ENCODE measurements at places on chromosomes 13 and 19.

GRCh38 chr19:17391371-17392151, 2.4 kb downstream of the CCDC194 start:
- DNase-seq: no peak

GRCh38 chr13:40611004-40611403, 55.4 kb downstream of the FOXO1 start:
- no peak for DNase-seq

DNA sequence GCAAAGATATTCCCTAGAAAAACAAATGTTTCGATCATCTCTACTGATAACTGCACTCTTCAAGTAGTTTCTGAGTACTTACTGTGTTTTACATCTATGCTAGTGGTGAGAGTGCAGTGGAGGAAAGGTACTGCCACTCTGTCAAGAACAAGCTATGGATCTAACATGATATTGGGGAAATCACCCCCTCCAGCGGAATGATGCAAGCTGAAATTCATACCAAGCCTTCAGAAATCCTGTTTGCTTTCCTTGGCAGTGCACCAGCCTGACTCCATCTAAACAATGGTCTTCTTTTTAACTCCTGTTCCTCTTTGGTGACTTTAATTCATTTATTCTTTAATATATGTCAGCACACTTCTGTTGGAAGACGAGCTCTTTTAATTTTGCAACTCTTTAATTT, 238.0 kb downstream of the PCDH9 start:
- DNase-seq: no peak

GRCh38 chr13:94419304-94419924, 60.1 kb downstream of the DCT start:
- no peak for DNase-seq

DNA sequence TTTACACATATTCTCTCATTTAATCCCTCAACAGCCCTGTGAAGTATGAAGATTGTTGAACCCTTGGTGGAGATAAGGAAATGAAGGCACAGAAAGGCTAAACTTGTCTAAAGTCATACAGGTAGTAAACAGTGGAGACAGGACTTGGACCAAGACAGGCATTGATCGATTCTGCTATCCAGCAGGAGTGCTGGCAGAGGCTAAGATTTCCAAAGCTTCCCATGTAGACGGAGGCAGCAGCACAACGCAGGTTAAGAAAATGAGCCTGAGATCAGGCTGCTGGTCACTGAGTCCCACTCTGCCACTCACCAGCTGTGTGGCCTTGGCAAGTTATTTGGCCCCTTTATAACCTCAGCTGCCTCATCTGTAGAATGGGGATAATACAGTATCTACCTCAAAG, 85.4 kb upstream of the SLC15A1 start:
- DNase-seq: no peak

- no peak for DNase-seq
Measured at GRCh38 chr19:35130761-35131720, 3.8 kb downstream of the LGI4 start.

DNA sequence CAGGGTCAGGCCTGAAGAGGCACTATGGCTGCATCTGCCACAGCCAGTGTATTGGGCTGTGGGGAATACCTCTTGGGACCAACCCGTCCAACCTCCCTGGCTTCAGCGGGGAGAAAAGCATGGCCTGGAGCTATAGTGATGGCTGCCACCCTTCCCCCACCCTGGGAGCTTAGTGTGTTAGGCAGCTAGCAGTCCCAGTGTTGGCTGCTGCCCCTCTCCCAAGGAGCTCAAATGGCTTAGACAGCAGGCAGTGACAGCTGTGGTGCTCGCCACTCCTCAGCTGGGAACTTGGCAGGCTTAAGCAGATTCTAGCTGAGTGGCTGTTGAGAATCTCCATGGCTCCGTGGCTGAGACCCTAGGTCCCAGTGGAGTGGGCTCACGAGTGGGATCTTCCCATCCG, 19.7 kb downstream of the ACOD1 start:
- no peak for DNase-seq

- no peak for DNase-seq
Measured at GRCh38 chr13:90448466-90449037, 898.9 kb upstream of the MIR17HG start.

- no peak for DNase-seq
Measured at GRCh38 chr13:32829269-32829668, 187.0 kb upstream of the KL start.

DNA sequence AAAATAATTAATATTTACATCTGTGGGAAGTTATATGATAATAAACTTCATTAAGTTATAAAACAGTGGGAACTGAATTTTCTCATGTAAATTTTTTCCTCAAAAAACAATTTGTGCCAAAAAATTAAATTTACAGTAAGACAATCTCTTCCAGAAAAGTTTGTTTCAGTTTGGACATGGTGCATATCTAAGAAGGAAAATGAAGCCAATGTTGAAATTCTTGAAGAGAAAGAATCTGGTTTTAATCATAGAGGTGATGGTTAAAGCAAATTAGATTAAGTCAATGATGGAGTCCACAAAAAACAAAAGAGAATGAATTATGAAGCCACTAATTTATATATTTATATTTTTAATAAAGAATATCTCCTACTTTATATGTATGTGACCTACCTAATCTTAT, 457.2 kb upstream of the SLITRK1 start:
- DNase-seq: no peak

GRCh38 chr19:48147597-48148175, 22.5 kb downstream of the LIG1 start:
- peak; percentile 62 for DNase-seq

DNA sequence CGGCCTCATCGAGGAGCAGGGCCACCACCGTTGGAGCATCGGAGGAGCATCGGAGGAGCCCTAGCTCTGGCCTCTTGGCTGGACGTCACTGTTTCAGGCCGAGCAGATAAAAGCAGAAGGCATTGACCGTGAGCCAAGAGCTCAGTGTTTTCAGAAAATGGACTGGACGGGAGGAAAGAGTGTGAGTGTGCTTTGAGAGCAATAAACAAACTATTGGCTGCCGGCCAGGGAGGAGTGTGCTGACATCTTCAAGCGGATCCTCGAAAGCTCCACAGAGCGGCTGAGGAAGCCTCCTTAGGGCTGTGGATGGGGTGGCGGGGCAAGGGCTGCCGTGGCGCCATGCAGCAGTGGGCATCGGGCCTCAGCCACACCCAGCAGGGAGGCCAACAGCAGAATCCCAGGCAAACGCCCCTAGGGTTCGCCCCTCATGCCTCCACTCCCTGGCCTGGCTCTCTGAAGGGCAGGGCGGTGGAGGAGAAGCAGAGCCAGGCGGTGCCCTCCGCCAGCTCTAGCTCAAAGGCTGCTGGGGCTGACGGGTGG, 41.8 kb downstream of the IRS2 start:
- DNase-seq: no peak

DNA sequence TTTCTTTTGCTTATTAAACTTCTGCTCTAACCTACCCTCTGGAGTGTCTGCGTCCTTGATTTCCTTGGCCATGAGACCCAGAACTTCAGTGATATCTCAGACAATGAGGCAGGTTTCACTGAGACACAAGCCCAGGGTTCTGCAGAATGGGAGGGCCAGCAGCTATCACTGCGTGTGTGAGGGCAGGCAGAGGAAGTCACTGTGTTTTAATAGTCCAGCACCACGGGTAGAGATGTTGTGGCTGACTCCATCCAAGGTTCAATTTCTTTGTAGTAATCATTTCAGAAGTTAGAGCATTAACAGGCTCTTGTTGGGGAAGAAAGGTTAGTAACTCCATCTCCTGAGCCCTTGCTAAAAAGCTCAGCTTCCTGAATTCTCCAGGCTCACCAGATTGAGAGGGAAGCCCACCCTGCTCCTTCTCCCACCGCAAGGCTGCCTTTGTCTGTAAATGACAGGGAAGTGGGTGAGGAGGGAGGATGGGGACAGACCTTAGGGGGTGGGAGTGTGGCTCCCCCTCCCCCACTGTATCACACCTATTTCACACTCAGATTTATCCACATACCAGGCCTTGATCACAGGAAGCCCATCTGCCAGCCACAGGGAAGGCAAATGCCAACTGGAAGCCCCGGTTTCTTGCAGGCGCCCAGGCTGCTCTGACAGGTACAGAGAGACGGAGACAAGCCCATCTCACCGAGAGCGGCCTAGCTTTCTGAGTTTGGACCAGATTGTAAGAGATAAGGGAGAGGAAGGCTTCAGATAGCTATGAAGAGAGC, 2.1 kb downstream of the C19orf12 start:
- no peak for DNase-seq

DNA sequence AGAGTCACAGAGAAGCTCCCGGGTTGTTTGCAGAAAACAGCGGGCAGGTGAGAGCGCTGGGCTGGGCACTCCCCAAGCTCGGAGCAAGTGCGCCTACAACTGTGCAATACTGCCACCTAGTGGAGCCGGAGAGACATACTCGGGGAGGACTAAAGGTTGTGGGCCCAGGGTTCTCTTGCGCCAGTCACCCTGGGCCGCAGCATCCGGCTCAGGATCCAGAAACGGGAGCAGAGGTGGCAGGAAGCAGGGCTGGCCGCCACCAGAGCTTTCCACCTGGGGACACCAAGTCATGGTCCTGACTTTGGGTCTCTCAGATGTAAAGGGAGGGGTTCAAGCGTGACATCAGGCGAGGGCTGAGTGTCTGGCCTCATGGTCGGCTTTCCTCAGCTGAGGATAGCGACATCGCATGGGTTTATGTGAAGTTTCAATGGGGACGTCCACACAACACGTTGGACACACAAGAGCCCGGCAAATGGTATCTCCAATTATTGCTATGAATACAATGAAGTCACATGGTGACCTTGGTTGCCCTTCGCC, 11.2 kb upstream of the KLK4 start:
- DNase-seq: peak; percentile 29

DNA sequence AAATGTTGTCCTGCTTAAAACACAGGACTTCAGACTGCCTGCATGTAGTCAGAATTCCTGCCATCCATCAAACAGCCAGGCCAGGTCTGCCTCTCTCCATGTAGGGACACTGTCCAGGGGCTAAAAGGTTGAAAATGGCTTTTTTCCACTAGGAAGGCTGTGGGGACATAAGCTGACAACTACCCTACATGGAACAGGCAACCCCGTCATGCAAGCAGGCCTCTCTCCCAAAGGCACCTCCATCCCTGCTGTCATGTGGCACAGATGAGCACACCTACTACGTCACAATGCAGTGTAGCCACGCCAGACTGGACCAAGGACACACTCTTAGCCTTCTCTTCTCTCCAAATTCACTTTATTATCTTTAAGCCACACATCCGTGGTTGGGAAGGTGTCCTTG, 40.8 kb downstream of the LATS2 start:
- no peak for DNase-seq

GRCh38 chr19:7522923-7523667, 671 bp downstream of the MCOLN1 start:
- no peak for DNase-seq

- no peak for DNase-seq
Measured at GRCh38 chr13:47976325-47976724, 24.7 kb downstream of the SUCLA2 start.

- DNase-seq: no peak
Measured at GRCh38 chr13:39895254-39895653, 239.8 kb downstream of the COG6 start.

GRCh38 chr13:103386341-103386740, 320.1 kb upstream of the SLC10A2 start:
- no peak for DNase-seq

GRCh38 chr19:37907735-37908455, 887 bp downstream of the SIPA1L3 start:
- DNase-seq: no peak

GRCh38 chr13:88541994-88542393, 870.8 kb downstream of the SLITRK5 start:
- DNase-seq: no peak

- no peak for DNase-seq
Measured at GRCh38 chr19:10292206-10292788, 2.5 kb downstream of the ICAM5 start.

GRCh38 chr13:66962953-66963352, 267.2 kb downstream of the PCDH9 start:
- DNase-seq: no peak

All from caudate nucleus (tissue), 63 donors.